ENCODE measurements at places on chromosomes 13 and 19.

DNA sequence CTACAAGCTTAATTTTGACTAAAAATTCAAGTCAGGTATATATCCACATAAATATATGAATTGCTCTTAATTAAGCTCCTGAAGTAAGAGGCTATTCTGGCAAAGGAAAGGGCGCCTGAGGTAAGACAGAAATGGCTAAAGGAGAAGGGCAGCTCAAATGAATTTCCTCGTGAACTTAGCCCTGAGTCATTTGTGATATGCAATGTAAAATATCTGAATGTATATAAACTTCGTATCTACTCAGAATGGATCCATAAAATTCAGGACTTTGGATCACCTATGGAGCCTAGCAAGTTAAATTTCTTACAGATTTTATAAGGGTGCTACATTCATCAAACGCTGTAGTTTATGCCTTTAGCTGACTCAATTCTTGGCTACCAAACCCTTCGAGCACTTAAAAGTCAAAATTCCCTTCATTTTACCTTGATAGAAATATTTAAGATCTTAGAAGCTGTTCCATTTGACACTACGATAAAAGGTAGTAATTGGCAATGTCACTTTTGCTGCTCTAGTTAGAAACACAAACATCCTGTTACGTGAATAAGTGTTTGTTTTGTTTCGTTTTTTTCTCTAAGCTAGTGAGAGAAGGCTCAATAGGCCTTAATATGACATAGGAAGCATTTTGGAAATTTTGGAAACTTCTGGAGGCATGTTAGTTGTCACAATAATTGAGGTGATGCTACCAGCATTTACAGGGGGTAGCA is 69.2 kb downstream of the DIAPH3 start:
- DNase-seq: no peak

DNA sequence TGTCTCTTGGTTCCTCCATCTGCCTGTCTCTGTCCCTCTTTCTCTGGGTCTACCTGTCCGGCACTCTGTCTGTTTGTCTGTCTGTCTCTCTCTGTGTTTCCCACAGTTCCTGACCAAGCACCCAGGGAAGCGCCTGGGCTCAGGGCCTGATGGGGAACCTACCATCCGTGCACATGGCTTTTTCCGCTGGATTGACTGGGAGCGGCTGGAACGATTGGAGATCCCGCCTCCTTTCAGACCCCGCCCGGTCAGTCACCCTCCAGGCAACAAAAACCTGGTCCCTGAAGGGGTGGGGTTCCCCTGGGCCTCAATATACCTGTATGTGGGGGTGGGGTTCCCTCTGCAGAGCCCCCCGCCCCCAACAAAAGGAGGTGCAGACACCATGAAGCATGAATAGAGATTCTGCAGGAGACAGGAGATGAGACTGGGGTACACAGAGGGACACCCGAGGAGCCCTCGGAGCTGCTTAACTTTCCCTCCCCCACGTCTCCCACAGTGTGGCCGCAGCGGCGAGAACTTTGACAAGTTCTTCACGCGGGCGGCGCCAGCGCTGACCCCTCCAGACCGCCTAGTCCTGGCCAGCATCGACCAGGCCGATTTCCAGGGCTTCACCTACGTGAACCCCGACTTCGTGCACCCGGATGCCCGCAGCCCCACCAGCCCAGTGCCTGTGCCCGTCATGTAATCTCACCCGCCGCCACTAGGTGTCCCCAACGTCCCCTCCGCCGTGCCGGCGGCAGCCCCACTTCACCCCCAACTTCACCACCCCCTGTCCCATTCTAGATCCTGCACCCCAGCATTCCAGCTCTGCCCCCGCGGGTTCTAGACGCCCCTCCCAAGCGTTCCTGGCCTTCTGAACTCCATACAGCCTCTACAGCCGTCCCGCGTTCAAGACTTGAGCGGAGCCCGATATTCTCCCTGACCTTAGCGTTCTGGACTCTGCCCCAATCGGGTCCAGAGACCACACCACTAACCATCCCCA is 2.6 kb upstream of the CACNG7 start:
- peak; percentile 76 for DNase-seq

- no peak for DNase-seq
Observed at GRCh38 chr19:8306235-8307054, 1.7 kb downstream of the CD320 start.

DNA sequence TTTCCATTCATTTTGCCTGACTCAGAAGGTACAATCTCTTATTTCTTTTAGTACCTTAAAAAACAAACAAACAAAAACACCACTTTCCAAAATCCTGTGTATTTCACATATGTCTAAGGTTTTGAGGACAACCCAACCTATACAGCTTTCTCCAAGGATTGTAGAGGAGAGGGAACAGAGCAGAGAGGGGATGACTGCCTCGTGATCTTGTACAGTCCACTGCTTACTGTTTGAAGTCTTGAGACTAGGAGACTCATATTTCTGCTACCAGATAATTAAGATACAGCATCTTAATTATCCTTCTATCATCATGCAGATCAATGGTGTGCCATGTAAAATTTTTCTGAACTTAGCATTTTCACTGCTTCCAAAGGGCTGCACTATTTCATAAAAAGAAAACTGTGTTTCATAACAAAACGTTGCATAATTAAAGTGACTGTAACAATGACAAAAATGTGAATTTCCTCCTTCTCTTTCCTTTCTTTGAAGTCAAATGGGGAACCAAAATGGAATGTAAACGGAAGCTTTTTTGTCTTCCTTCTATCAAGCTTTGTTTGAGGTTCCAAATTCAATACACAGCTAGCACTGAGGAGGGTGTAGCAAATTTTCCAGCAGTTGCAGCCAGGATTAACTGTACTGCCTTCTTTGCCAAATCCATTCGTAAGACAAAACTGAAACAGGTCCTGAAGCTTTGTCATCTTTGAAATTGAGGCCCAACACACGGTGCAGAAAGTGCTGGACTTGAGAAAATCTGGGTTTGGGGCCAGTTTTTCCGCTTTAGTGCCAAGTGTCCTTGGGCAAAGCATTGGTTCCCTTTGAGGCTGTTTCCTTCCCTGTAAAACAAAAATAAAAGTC is 34.9 kb upstream of the RCBTB2 start:
- DNase-seq: no peak

DNA sequence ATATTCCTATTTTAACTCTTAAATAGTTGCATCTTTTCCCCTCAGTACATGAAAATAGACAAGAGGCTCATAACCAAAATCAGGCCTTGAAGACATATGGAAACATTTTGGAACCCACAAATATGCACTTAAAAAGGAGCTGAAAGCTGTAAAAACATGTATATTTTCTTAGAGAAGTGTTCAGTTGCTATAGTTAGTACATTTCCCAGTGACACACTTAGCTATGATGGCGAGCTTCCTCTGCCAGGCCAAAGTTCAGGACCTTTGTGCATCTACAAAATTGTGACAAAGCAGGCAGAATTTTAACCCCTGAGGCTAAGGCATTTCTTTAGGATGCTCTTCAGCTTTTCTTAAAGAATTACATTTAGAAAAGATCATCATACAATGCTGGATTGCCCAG is 54.5 kb downstream of the RCBTB2 start:
- DNase-seq: no peak

DNA sequence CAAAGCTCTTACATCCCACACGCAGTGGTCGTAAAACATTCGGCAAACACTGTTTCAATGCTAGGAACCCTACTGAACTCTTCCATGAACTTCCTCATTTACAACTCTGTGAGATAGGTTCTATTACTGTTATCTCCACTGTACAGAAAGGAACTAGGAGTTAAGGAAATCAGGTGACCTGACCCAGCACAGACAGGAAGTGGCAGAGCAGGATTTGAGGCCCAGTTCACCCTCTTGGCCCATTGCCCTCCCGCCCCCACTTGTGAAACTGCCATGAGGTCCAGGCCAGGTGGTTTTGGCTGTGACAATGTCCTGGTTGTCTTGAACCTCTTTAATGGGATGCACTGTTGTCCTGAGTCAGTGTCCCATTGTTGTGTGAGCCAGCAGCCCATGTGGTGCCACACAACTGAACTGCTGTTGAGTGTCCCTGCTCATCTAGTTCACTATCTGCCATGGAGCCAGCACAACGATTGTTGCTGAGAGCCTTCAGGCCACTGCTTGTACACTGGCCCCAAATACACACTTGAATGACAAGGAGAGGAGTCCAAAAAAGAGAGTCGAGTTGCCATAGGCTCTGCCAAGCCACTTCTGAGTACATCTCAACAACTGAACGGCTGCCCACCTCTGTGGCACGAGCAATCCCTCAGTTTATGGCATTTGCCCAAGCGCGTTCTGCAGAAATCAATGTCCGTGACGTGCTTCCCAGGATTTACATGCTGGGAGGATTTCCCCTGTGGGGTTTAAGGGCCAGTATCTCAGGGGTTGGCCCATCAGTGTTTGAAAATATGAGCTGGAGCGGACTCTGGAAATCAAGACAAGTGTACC is 484.6 kb downstream of the TSHZ3 start:
- DNase-seq: no peak

DNA sequence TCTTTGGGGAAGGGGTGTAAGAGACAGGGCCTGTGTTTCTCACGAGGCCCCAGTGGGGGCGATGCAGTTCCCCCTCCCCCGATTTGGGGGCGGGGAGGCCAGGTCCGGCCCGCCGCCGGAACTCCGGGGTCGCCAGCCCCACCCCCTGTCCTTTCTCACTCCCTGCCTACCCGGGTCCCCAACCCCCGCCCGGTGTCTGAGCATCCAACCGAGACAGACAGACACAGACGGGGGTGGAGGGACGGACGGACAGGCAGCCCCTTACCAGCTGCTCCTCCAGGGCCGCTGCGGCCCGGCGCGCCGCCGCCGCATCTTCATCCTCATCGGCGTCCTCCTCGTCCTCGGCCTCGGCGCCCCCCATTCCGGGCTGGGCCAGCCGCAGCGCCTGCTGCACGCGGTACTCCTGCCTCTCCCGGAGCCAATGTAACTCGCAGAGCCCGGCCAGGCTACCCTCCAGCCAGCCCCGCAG is 397 bp downstream of the DACT3 start:
- no peak for DNase-seq

- no peak for DNase-seq
Observed at GRCh38 chr13:111946214-111946613, 120.7 kb upstream of the SOX1 start.

DNA sequence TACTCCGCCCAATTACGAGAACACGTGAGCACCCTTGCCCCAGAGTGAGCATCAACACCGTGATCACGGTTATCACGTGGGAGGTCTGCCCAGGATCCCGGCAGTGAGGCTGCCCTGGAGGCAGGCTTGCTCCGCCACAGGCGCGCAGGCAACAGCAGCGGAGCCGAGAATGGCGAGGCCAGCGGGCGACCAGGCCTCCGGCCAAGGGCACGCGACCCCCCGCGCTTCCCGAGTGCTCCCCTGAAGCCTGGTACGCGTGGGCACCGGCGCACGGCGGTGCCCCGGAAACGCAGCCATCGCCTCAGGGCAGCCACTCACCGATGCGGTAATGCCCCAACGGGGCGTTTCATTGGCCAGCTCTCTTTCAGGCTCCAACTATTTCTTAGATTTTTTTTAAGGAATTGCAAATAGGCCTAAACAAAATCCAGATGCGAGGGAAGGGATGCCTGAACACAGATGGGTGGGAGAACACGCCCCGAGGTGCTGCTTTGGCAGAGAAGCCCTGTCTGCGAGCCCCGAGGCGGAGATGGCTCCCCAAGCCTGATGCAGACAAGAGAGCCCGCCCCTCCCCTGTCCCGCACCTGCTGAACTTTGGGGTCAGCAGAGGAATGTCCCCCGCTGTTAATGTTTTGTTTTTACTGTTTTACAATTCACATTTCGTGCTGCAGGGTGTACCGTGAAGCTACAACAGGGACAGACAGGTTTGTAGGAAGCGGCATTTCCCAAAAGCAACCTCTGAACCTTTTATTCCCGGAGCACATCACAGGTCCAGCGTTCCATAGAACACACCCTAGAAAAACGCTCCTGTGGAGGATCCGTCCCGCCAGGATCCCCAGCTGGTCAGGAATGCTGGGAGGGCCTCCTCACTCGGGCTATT is 132.7 kb downstream of the ZDHHC20 start:
- DNase-seq: peak; percentile 40

DNA sequence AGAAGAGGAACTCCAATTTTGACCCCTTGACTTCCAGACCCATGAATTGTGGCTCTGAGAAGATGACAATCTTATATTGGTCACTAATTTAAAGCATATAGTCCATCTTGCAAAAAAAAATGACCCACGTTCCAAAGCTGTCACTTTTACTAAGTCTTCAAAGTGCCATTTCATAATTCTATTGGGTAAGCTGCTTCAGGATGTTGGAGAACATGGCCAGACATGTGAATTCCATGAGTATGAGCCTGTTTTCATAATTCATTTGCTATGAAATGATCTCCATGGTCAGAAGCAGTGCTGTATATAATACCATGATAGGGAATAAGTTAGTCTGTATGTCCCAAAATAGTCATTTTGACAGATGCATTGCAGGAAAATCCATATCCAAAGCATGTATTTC is 1787.3 kb downstream of the SLITRK5 start:
- no peak for DNase-seq

GRCh38 chr19:48244281-48244680 is 11.4 kb downstream of the CARD8 start:
- peak; percentile 56 for DNase-seq

- no peak for DNase-seq
Observed at GRCh38 chr13:73985783-73986182, 148.4 kb downstream of the KLF12 start.

DNA sequence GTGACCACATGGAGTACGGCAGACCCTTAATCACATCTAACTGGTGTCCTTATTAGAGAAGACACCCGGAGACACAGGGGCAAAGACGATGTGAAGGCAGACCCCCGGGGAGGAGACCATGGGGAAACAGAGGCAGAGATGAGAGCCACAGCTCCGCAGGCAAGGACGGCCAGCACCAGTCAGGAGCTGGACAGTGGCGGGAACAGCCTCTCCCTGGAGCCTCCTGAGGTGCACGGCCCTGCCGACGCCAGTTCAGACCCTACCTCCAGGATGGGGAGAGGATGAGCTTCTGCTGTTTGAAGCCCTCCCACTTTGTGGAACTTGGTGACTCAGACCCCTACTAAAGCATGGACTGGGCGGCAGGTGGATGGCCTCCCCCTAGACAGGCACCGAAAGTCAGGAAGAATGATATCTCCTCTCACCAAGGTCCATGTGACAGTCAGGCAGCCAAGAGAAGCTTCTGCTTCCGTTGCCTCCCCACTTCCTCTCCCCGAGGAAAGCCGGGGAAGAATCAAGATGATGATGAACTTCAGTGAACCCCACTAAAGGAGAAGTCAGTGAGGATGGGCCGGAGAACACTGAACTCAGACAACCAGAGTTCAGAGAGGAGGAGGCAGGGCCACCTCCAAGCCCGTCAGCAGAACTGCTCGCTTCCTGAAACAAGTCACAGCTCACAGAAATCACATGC is 25.4 kb downstream of the RAB20 start:
- DNase-seq: no peak

- DNase-seq: no peak
Observed at GRCh38 chr19:6533746-6534418, 3.1 kb downstream of the TNFSF9 start.

GRCh38 chr13:43545317-43545874 is 241.4 kb downstream of the ENOX1 start:
- DNase-seq: no peak

GRCh38 chr13:28849441-28849840 is 29.3 kb downstream of the MTUS2 start:
- no peak for DNase-seq

DNA sequence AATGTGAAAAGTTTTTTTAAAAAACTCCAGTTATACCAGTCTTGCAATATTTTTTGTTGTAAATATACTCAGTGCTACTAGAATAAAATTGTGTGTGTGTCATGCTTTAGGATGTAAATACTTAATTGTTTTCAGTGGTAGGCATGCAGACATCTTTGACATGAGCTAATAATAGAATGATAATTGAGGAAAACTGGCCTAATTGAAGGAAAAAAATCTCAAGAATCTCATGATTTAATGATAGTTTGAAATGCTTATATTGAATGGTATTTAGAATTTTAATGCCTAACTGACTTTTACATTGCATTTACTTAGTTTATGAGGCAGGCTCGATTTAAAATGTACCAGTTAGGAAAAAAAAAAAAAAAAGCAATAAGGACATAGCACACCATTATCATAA is 3.2 kb upstream of the MAB21L1 start:
- DNase-seq: no peak

Data from activated CD4-positive, alpha-beta memory T cell treated with anti-CD3 and anti-CD28 coated beads for 36 hours (primary cell).